Stimulated activated effector memory CD8-positive, alpha-beta T cell treated with anti-CD3 and anti-CD28 coated beads, Interleukin-12 subunit alpha, Interleukin-12 subunit beta, amount 100 ng/mL, for 72 hours (primary cell): ENCODE measurements at places on chromosomes 11 and 22.

DNA sequence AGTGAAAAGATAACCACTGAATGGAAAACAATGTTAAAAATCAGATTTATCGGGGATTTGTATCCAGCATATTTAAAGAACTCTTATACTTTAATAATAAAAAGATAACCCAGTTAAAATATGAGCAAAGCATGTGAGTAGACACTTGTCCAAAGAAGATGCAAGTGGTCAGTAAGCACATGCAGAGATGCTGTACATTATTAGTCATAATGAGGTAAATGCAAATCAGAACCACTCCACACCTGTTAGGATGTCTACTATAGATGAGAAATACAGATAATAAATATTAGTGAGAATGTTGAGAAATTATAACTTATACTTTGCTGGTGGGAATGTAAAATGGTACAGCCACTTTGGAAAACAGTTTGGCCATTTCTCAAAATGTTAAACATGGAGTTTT, 28.0 kb downstream of the QSER1 start:
- no peak for DNase-seq

DNA sequence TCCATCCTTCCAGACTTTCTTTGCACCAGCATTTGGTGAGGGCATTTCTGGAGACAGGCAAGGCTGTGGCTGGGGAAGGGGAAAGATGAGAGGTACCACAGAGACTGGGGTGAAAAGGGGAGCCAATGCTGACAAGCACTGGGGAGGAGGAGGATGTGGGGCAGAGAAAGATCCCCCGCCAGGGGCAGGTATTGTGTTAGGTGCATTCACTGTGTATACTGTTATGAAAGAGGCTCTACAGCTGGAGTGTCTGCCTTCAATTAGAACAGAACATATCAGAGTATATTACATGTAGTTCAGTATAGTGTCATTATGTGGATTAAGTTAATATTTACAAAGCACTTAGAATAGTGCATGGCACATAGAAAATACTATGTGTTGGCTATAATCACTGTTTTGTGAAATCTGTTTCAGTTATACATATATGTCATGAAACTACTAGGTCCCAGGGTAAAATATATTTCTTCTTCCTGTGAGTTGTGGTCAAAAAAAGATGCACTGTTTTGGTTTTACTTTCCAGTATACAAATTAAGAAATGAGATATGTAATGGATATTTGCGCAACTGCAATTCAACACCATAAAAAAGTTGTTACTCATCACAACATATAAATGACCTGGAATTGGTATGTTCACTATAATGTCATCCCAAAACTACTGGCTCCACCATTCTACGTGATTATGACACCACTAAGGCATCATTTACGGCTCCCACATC, 8.4 kb downstream of the MSANTD2 start:
- DNase-seq = no peak

- DNase-seq = no peak
Measured at GRCh38 chr22:17232406-17232805, 13.2 kb upstream of the ADA2 start.

DNA sequence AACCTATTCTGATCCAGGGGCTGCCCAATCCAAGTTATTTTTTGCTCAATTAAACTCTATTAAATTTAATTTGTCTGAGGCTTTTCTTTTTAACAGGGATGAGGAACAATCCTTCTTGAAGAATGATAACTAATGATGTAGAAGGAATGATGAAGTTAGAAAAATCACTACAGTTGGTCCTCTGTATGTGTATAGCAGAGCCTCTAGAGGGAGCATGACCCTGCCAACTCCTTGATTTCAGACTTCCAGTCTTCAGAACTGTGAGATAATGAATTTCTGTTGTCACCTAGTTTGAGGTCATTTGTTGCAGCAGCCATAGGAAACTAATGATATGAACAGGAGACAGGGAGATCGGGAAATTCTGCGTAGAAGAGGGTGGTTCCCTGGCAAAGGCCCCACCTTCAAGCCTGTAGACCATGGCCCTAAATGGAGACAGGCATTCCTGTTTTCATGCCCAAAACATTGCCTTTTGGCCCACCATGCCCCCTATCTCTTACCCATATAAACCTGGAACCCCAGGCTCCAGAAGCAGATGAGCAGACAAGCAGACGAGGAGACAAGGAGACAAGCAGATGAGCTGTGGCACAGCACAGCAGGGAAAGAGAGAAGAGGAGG, 7.7 kb upstream of the QSER1 start:
- no peak for DNase-seq
